Hematopoietic multipotent progenitor cell treated with erythropoietin and hydrocortisone succinate and interleukin-3 and kit ligand, for 17 days (in vitro differentiated cells): ENCODE measurements at places on chromosomes 5 and 9.
A peak's percentile ranks its signal among the peaks of the same experiment; 100 is the strongest.

GRCh38 chr5:147140558-147140957 lies 94.3 kb upstream of the STK32A start:
- DNase-seq: no peak

- DNase-seq: no peak
Observed at GRCh38 chr5:179406031-179406961, 61.0 kb upstream of the ADAMTS2 start.

DNA sequence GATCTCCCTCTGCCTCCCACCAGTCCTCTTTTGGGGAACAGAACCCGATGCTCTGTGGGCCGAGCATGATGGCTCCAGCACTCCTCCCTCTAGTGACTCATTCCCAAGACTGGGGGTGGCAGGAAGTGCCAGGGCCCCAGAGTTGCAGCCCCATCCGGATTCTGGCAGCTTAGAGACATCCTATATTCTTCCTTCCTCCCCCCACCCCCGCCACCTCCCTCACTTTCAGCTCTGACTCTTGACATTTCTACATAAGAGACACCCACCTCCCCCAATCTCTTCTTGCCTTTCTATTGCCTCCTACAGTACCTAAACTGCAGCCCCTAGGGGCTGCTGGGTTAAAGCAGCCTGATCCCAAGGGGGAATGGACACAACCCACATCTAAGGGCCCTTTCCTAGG lies 47.1 kb upstream of the MATR3 start:
- DNase-seq: no peak

GRCh38 chr5:107195890-107196395 lies 474.8 kb downstream of the EFNA5 start:
- no peak for DNase-seq

DNA sequence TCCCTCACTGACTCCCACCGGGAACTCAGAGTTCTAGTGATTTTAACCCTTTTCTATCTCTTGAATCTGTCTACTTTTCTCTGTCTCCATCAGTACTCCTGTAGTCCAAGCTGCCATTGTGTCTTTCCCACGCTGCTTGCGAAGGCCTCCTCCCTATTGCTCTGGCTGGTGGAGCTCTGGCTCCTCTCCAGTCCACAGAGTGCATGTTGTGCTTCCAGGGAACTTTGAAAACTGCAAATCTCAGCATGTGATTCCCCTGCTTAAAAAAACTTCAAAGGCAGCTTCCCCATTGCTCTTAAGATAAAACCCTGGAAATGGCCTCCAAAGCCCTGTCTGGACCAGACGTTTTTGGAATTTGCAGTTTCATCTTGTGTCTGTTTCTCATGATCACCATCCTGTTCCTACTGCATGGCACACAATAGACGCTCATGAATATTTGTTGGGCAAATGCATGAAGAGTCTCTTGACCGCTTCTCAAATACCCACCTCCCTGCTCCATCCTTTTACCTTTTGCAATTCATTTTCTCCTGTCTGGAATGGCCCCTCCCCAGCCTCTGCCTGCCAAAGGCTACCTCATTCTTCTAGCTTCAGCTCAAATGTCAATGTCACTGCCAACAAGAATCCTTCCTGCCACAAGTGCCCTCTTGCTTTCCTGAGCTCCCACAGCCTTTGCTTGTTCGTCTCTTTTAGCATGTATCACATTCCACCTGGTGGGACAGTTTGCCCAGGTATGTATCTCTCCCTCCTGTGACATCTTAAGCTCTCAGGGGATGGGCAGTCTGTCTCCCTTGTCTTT lies 293.2 kb downstream of the ARHGAP26 start:
- DNase-seq: no peak

GRCh38 chr9:120702075-120702474 lies 12.2 kb downstream of the MEGF9 start:
- no peak for DNase-seq

DNA sequence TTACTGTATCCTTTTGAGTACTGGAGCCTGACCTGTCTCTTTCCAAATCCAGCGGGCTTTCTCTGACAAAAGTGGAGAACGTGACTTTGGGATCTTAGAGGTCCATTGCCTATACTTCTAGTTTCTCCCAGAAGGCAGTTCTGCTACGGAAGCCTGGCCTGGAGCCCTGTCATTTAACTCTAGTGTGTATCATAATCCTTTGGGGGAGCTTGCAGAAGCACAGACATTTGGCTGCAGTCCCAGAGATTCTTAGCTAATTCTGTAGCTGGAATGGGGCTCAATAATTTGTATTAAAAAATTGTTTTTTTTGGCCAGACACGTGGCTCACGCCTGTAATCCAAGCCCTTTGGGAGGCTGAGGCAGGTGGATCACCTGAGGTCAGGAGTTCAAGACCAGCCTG lies 3.0 kb downstream of the HARS2 start:
- no peak for DNase-seq

DNA sequence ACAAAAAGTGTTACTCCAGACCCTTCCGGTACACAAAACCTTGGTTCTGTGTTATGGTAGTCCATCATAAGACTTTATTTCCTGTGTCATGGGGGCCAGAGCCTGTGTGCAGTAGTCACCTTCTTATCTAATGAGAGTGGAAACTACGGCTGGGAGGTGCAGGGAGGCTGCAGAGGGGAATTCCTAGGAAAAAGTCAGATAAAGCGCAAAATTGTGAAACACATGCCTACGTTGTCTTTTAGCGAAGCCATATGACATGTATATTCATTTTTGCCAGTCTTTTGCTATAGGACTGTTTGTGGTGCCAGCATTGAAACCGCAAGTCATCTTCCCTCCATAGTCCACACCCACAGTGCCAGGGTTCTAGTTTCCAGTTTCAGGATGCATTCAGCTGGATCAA lies 80.7 kb downstream of the PPARGC1B start:
- DNase-seq: peak; percentile 17

- no peak for DNase-seq
Observed at GRCh38 chr5:19950897-19951296, 37.1 kb downstream of the CDH18 start.

DNA sequence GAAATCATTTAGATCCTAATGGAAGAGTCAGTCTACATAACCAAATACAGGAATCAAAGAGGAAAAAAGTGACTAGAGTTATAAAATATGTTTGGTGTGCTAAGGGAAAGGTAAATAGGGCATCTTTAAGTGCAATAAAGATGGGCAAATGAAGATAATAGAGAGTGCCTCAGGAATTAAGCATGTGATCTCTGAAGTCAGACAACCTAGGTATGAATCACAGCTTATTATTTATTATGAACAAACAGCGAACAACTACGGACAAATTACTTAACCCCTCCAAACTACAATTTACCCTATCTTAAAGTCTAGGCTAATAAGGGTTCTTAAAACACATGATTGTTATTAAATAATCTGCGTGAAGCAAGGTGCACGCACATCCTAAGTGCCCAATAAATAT lies 910.2 kb upstream of the DMAC1 start:
- DNase-seq: no peak
